ENCODE measurements at places on chromosomes 5 and 9.

GRCh38 chr9:38744484-38744883 is 24.6 kb upstream of the FAM240B start:
- DNase-seq, result no peak

DNA sequence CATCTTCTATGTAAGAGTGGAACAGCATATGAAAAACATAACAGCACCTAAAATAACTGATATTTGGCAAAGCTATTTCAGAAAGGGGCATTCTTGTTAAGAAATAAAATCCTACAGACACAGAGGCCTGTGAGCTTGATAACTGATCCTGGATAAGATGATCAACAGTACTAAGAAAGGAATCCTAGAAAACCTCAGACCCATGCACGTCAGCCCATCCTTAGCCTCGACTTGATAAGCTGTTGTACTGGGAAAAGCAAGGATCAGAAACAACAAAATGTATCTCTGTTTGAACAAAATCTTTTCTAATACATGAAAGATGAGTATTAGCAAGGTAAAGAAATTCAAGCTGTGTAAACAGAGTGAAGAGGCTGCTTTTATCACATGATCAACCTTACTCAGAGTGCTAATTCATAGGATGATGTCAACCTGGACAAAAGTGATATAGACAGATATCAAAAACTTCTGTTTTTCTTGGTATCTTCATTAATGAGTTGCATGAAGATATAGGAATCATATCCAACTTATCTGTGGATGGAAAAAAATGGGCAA is 15.2 kb downstream of the LIFR start:
- DNase-seq, result no peak

DNA sequence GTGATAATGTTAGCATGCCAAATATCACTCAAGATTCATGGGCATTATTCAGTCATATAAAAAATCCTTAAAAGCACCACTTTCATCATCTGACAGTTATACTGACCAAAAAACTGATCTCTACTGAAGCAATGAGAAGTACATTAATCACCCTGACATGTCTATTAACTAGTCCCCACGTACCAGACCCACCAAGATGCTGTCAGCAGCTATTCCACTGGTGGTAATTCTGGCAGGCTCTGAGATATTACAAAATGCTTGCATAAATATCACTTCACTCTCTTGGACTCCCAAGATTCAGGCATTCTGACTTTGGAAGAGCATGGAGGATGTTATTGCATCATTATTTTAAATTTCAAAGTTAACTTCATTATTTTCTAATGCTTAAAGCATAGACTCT is 717.0 kb downstream of the DNAH5 start:
- no peak for DNase-seq

GRCh38 chr5:9919306-9920030 is 289.3 kb upstream of the TAS2R1 start:
- no peak for DNase-seq

- no peak for DNase-seq
Observed at GRCh38 chr9:9231946-9232345, 1380.9 kb downstream of the PTPRD start.

DNA sequence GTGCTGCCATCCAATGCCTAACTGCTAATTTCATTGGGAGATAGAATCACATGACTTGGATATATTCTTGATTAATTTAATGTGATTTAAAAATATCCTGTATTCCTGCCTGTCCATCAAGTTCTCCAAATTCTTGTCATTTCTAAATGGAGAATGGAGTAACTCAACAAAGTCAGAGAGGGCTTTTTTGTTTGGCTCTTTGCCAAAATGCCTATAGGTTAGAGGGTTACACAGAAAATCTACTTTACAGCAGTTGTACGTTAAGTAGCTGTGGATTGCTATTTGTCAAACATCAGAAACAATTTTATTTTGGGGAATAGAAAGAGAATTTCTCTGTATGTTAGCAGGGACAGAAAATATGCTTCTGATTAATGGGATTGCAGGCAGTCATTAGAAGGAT is 5.9 kb downstream of the PIK3R1 start:
- DNase-seq, result no peak

DNA sequence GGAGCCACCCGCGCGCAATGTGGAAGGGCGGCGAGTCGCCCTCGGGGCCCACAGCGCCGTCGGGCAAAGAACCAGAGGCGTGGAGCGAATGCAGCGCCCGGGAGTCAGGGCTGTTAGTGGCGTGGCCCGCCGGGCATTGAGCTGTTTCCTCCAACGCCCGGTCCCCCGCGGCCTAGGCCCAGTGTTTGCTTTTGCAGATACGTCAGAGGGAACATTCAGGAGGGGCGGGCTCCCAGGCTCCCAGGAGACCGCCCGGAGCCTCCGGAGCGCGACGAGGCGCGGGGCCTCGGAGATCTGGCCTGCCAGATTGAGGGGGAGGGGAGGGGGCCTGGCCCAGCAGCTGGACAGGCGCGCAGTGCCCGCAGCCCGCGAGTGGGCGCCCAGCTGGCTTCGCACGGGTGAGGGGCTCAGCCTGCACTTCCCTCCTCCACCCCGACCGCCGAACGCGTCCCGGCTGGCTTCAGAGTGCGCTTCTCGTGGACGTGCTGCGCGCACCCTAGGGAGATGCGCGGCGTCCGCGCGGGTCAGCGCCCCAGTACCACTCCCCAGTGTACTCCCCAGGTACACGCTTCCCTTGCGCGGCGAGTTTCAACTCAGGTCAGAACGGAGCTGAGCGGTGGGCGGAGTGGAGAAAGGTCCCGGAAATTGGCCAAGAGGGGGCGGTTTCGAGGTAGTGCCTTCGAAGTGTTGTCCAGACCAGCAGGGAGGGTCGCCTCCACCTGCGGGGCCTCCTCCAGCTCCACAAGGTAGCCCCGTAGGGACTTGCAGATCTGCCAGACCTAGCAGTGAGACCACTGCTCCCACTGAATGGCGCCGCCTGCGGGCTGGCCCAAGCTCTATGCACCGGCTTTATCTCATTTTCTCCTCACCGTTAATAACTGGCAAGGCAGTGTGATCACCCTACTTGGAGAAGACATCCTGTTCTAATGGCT is 130.4 kb downstream of the TMEM174 start:
- DNase-seq, result no peak

DNA sequence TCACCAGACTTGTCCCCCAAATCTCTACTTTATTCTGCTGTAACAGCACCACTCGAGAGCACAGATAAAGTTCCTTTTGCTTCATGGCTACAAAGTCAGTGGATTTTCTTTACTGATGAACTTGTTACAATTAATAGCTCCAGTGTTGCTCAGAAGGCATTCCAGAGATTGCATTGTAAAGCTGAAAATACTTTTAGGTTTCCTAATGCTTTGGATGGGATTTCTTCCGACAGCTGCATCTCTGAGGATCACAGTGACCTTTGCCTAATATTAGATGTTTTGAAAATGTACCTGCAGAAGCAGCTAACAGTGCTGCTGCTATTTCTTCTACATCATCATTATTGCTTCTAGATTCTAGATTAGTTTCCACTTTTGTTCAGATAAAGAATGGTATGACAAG is 58.8 kb upstream of the TMEM171 start:
- DNase-seq, result no peak

- DNase-seq, result no peak
Observed at GRCh38 chr9:87324613-87325194, 173.0 kb upstream of the DAPK1 start.

- DNase-seq, result no peak
Observed at GRCh38 chr5:57906671-57907070, 424.1 kb upstream of the ACTBL2 start.

GRCh38 chr5:134071614-134072207 is 42.8 kb upstream of the TCF7 start:
- DNase-seq, result no peak

DNA sequence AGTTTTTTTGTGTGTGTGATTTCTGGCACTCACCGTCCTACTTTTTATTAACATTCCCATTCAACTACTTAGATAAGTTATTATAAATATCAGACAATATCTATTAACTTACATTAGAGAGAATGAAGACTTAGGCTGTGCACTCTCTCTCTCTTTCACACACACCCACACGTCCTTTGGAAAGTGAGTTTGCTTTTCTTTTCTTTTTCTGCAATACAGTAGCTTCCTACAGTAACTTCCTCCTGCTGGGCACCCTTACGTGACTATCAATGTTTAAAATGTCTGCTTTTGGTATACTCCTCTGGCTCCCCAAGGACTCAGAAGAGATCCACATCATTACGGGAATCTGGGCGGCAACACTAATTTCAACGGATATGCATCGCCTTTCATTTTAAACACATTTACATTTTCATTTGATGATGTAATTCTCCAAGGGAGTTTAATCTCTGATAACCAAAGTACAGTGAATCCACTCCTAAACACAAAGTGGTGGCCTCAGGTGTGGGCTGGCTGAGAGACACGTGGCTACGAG is 179.5 kb downstream of the MAPKAP1 start:
- DNase-seq, result no peak

All from stimulated activated CD4-positive, alpha-beta T cell treated with anti-CD3 and anti-CD28 coated beads, Interleukin-1b, Interleukin-23, amount 100 ng/mL, for 48 hours (primary cell).